ENCODE measurements at places on chromosomes 2 and 18.

DNA sequence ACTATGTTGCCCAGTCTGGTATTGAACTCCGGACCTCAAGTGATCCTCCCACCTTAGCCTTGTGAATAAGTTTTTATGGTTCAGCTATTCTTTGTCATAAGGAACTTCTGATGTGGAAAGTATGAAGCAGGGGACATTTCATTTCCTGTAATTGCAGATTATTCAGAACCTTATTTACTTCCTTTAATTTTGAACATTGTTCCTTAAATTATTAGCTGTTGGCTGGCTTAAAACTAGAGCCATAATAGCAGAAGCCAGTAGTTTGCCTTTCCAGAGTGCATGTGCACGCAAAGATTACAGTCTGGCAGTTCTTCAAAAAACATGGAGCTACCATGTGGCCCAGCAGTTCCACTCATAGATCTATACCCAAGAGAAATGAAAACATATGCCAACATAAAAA lies 53.1 kb downstream of the PMS1 start:
- DNase-seq: no peak

GRCh38 chr2:160315337-160315736 lies 115.3 kb upstream of the ITGB6 start:
- no peak for DNase-seq

GRCh38 chr2:211367711-211368110 lies 811.3 kb downstream of the CPS1 start:
- no peak for DNase-seq

GRCh38 chr2:19937004-19937403 lies 35.2 kb upstream of the TTC32 start:
- DNase-seq: no peak

- no peak for DNase-seq
These were observed 274.3 kb upstream of the TRIB2 start for GRCh38 chr2:12442476-12442847.

DNA sequence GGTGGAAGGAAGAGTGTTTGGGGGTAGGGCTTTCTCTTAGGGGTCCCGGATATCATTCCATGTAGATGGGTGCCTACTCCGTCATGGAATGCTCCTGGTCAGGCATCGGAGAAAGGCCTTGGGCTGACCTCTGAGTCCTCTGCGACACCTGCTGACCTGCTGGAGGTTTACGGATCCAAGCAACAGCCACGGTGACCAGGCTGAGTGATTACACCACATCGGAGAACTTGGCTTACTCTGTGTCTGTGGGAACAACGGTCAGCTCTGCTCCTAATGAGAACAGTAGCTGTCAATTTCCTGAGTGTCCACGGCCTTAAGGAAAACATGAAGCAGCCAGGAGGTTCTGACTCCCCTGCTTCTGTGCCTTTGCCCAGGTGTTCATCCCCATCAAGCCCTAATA lies 73.2 kb downstream of the TNP1 start:
- DNase-seq: no peak

DNA sequence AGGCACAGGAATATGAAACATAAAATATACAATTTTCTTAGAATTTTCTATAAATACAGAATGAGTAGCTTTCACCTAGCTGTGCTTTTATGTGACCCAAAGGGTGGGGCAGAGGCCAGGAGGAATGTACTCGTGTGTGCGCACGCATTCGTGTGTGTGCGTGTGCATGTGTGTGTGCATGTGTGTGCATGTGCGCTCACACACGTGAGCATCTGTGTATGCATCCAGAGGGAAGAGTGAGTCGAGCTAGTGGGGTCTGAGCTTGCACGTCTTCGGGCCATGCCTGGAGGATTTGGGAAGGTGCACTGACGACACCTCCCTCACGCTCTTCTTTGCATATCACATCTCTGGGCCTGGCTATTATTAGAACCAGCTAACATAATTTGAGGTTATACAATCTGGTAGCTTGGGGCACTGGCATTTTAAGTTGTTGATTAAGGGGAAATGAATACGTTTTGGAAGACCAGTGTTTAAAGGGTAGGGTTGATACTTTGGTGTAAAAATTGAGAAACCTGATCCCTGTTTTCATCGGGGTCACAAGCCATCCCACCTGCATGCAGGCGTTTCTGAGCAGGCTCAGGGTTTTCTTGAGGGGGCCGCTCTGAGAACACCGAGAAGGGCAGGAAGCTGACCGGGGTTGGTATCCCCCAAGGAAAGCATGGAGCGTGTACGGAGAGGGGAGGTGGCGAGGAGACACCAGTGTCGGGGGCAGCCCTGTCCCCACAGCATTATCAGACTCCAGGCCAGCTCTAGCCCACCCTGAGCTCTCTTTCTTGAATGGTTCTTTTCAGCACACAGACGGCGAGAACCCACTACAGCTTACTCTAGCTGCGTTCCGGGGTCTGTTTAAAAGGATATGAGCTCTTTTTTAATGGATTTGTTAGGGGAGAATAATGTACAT lies 85.3 kb downstream of the LRRFIP1 start:
- no peak for DNase-seq

DNA sequence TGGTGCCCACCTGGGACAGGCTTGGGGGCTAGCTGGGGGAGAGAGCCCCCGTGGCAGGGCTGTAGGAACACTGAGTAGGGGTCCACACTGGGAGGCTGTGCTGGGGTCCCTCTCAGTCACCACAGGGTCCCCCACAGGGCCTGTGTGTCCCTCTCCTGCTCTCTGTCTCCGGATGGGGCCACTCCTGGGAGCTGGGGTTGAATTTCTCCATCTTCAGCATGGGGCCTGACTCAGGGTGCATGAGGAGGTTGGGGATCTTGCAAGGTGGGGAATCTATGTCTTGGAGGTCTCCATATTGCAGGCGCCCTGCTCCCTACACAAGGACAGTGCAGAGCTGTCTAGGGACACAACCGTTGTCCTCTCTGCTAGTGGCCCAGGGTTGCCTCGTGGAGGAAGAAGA lies 78.7 kb upstream of the HDAC4 start:
- no peak for DNase-seq

Data from hippocampal formation (tissue), 2 donors.